Activated CD4-positive, alpha-beta T cell treated with anti-CD3 and anti-CD28 coated beads, Interleukin-2, amount 10 ng/mL, durations not matched to agents 7 days and 5 days (primary cell): ENCODE measurements at places on chromosomes 12 and 14. TPM values are rescaled to one million over a fixed set of nuclear protein-coding genes. Genes with fewer than 3 reads are reported as not detected.

GRCh38 chr14:91899213-91899612, 31.9 kb upstream of the TC2N start:
- no peak for DNase-seq

DNA sequence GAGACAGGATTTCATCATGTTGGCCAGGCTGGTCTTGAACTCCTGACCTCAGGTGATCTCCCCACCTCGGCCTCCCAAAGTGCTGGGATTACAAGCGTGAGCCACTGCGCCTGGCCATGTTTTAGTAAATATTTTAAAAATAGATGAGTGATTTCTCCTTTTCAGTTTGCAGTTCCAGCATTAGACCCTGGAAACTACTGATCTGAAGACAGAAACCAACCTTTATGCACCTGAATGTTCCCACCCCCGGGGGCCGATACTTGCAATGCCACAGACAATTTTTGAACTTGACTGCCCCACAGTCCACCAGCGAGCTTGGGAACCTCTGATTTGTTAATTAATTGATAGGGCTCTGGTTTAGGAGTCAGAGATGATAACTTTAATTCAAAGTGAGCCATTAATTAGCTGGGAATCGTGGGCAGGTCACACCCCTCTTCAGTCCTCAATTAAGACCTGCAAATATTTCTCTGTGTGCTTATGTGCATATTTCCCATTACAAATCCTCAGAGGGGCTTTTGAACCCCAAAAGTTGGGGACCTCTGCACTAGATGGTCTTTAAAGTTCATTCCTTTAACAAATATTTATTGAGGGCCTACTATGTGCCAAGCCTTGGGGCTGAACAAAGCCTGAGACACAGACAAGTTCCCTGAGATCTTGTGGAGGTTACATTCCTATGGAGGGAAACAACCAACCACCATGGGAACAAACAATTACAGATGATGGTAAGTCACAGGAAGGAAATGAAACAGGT, 4.1 kb upstream of the TMEM120B start:
- no peak for DNase-seq

Gene CCDC85C
- total RNA-seq = 10.9 TPM

Gene NTF3
- not detected for total RNA-seq

GRCh38 chr12:82461393-82461792, 103.1 kb downstream of the METTL25 start:
- no peak for DNase-seq
